ENCODE measurements at places on chromosomes 1 and 21. TPM values are rescaled to one million over a fixed set of nuclear protein-coding genes. Genes with fewer than 3 reads are reported as not detected.

The AMY1A gene
- total RNA-seq = 1.1 TPM

DNA sequence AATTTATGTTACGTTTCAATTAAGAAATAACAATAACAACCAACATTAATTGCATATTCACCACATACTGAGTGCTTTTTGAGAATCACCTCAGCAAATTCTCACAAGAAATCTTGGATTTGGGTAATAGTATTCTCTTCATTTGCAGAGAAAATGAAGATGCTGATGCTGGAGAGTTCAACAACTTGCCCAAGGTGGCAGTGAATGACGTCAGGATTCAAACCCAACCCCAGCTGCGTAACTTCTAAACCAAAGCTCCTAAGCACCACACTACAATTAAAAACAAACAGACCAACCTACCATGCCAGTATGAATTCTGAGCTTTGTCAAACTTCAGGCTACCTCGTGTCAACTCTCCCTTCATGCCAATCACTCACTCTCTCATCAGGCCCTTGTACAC, 46.7 kb upstream of the GJB5 start:
- DNase-seq = no peak

DNA sequence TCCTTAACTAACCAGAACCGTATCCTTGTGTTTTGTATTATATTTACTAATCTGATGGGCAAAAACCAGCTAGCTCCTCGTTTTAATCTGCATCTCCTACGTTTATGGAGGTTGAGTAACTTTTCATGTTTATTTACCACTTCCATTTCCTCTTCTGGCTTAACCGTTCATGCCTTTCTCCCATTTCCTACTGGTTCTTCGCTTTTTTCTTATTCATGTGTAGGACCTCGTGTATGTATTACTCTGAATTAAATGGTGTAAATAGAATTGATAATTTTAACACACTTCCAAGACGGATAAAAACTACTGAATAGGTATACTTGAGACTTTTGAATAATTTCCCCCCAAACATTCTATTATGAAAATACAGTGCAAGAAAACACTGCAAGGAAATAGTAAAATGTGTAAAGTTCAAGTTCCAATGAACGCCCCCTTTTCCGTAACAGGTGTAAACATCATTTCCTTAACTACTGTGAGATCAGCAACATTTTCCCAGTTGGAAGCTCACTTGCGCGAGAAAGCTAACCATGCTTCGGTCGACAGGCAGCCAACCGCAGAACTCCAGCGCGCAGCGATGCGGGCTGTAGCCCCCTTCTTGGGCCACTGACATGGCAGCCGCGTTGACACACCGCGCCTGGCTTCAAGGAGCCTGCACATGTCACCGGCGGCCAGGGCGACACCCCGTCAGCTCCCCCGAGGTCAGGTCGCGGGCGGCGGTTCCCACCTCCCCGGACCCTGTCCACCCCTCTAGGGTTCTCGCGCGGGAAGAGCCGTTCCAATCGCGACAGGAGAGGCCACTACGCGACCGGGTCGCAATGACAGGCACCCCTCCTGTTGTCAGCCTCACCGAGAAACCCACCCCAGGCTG, 816 bp downstream of the EDEM3 start:
- DNase-seq = peak; percentile 19

GRCh38 chr1:182726912-182727311, 42.5 kb upstream of the RGS8 start:
- DNase-seq = no peak
